Glutamatergic neuron (in vitro differentiated cells): ENCODE measurements at places on chromosomes 4 and X. TPM values are rescaled to one million over a fixed set of nuclear protein-coding genes. Genes with fewer than 3 reads are reported as not detected.

Gene CXCL13
- total RNA-seq = not detected

Gene RADX
- total RNA-seq = 7.5 TPM

Gene MAGEC3
- total RNA-seq = not detected

GRCh38 chrX:111309083-111309482 lies 38.8 kb upstream of the CAPN6 start:
- no peak overlapping the region for H3K4me3 ChIP-seq
- DNase-seq = no peak
- H3K4me1 ChIP-seq = no peaks in the 10 kb centered on the region
- H3K36me3 ChIP-seq = peaks cover 5% of the 10 kb centered on the region

- H3K4me3 ChIP-seq = no peak overlapping the region
- no peak overlapping the region for H3K27ac ChIP-seq
- no peak for DNase-seq
Observed at GRCh38 chrX:13655674-13656073, 2.7 kb downstream of the TCEANC start.

DNA sequence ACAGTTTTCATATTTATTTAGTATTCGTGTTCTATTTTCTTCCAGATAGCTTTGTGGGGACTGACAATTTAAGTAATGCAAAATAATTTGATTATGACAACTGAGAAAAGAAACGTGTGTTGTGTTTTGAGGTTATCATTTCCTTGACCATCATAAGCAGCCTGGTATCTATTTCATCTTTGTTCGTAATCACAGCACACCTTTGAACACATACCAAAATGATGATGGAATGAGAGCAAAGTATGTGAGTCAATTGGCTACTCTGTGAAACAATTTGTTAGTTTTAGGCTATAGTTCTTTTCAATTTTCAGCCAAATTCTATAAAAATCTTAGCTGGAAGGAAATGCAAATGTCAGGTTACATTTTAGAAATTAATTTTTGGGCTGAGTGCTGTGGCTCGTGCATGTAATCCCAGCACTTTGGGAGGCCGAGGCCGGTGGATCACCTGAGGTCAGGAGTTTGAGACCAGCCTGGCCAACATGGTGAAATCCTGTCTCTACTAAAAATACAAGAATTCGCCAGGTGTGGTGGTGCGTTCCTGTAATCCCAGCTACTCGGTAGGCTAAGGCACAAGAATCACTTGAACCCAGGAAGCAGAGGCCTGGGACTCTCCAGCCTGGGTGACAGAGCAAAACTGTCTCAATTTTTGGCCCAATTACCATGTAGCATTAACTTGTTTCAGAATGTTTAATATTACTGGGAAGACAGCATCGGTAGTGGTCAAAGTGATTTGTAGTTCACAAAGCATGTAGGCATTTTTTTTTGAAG lies 1.1 kb upstream of the DUSP21 start:
- H3K4me3 ChIP-seq = no peak overlapping the region
- DNase-seq = no peak
- H3K27me3 ChIP-seq = no peaks in the 10 kb centered on the region
- no peaks in the 10 kb centered on the region for H3K36me3 ChIP-seq
- H3K4me1 ChIP-seq = no peaks in the 10 kb centered on the region
- H3K27ac ChIP-seq = no peak overlapping the region
